ENCODE measurements at places on chromosomes 6 and 20.

- DNase-seq = no peak
These were observed 285.2 kb downstream of the UST start for GRCh38 chr6:149031859-149032598.

DNA sequence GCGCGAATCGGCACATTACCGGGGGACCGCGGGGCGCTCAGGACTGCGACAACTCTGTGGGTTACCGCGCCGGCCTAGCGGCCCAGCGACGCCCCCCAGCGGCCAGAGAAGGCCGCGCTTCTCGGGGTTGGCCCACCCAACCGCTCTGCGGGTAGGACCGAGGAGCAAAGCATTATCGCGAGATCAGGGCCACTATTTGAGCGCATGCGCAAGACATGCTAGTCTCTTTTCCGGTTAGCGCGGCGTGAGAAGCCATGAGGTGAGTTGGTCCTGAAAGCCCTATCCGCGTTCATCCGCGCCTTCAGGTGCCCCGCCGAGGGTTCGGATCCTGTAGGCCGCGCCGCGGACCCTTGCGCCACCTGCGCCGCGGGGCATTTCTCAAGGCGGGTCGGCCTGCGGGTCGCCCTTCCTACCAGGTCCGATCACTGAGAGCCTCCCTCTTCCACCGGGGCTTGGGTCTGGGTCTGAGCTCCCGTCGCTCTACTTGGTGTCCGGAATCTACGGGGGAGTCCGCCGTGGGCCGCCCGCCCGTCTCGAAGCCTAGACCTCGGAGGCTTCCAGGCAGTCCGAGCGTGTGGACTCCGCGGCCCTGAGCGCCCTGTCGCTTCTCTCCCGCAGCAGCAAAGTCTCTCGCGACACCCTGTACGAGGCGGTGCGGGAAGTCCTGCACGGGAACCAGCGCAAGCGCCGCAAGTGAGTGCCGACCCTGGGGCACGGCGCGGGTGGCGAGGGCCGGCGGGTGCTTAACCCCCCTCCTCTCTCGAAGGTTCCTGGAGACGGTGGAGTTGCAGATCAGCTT, at the start of gene RPL10A:
TSS of gene RPL10A (plus strand) at position 221 of the 799 bp plus-strand sequence. CDS start at position 255, 34 bp downstream.
- DNase-seq = peak; percentile 97

DNA sequence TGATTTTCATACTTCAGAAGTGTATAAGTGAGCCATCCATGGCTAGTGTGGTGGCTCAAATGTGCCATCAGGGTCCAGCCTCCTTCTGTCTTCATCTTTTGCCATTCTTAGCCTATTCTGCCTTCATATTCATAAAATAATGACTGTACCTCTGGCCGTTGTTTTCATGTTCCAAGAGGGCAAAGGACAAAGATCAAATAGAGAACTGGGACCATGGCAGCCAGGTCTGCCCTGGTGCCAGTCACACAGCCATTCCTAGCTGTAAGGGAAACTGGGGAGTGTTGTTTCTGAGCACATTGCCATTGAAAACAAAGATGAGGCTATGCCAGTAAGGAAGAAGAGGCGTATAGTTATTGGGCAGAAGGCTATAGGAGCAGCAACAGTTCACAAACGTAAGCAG, 518.6 kb downstream of the TFAP2B start:
- no peak for DNase-seq

DNA sequence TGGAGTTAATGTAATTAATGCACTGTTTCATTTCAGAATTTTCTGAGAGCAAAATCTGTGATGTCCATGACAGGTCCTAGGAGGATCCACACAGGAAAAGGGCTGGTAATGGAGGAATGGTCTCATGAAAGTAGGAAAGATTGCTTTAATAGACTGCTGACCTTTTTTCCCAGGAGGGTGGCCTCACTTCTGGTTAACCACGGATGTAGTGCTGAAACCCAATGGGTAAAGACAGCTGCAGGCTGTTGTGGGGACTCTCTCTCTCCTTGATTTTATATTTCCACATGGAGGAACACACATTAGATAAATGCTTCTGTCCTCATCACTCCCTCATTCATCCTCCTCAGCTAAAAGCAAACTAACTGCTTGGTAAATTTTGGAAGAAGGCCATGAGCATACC, 23.6 kb upstream of the RIPOR2 start:
- DNase-seq = no peak

DNA sequence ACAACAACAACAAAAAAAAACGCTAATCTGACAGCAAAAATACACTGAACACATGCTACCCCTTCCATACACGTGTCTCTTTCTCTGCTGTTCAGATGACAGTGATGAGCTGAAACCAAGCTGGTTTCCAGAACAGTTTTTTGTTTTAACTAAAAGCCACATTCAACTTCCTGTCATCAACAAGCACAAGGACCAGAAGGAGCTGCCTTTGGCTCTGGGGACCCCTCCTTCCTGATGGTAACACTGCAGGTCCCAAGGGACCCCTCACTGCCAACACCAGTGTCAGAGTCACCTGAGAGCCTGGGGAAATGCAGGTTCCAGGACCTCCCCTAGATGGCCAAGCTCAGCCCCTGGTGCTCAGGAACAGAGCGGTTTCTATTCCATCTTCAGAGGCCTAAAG, 6.0 kb downstream of the CST7 start:
- DNase-seq = peak; percentile 27
